ENCODE measurements at places on chromosomes 1 and 21. TPM values are rescaled to one million over a fixed set of nuclear protein-coding genes. Genes with fewer than 3 reads are reported as not detected.

TPTE gene
- not detected for total RNA-seq

OR2L3 gene
- total RNA-seq, result 0.41 TPM

TMEM51 gene
- total RNA-seq, result 1.6 TPM

ITLN2 gene
- not detected for total RNA-seq

RWDD3 gene
- total RNA-seq, result 15.9 TPM

ILDR2 gene
- total RNA-seq, result 22.8 TPM

All from frontal cortex (tissue), 4 donors.